ENCODE measurements at places on chromosomes 2 and 18.

- DNase-seq = no peak
These were observed 223.5 kb downstream of the HRH4 start for GRCh38 chr18:24683925-24684324.

- DNase-seq = no peak
These were observed 80.1 kb downstream of the CYBRD1 start for GRCh38 chr2:171602352-171602751.

GRCh38 chr2:85291425-85292023, 36.3 kb downstream of the TGOLN2 start:
- DNase-seq = no peak

DNA sequence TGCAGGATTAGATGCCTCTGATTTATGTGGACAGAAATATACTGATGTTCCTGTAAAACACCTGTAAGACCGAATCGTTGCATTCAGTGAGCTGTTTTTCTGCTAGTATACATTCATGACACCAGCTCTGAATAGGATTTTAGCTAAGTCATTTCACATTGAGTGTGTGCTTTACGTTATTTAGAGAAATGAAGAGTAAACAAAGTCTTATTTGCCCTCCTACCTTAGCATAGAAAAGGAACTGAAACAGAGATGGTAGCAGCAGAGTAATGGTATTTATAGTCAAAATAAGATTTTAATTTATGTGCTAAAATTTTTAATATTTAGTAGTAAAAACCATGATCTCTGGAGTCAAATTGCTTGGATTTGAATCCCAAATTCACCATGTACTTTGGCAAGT, 168.0 kb downstream of the CERS6 start:
- no peak for DNase-seq

DNA sequence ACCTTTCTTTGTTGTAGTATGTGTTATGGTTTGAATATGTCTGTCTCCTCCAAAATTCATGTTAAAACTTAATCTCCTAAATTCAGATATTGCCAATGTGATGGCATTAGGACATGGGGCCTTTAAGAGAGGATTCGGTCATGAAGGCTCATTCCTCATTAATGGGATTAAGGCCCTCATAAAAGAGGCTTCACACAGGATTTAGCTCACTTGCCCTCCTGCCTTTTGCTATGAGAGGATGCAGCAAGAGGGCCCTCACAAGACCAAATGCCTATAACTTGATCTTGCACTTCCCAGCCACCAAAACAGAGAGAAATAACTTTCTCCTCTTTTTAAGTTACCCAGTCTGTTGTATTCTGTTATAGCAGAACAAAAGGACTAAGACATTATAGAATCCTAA, 19.7 kb downstream of the ZBTB14 start:
- no peak for DNase-seq

DNA sequence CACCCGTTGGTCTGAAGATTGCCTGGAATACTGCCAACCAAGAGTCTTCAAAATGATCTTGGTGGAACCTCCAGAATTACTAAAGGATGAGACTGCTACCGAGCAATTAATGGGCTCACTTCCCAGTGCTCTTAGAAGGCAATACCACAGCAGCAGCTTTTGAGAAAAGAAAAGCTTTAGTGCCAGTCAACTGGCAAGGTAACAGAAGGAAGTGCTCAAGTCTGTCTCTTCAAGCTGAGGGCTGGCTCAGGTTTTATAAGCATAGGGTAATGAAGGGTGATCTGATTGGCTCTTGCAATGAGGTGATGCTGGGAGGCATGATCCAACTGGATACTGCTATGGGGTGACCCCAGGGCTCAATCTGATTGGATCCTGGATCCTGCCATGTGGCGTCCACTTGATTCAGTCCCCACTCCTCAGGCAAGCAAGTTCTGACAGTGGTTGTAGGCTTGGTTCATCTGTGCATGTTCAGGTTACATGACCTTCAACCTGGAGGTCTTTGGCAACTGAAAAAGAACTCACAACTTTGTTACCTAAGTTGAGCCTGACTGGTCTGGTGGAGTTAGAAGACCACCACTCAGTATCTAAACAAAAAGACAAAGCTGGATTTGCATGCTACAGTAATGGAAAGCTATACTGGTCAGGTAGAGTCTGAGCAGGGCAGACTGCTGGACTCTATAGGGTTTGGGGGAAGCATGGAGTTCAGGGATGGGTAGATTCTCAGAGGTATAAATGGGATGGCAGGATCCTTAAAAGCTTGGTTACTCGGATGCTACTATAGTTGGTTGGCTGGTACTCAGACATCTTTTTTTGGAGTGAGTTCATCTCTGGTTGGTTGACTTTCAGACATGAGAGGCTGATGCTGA, 14.0 kb upstream of the RIF1 start:
- no peak for DNase-seq

DNA sequence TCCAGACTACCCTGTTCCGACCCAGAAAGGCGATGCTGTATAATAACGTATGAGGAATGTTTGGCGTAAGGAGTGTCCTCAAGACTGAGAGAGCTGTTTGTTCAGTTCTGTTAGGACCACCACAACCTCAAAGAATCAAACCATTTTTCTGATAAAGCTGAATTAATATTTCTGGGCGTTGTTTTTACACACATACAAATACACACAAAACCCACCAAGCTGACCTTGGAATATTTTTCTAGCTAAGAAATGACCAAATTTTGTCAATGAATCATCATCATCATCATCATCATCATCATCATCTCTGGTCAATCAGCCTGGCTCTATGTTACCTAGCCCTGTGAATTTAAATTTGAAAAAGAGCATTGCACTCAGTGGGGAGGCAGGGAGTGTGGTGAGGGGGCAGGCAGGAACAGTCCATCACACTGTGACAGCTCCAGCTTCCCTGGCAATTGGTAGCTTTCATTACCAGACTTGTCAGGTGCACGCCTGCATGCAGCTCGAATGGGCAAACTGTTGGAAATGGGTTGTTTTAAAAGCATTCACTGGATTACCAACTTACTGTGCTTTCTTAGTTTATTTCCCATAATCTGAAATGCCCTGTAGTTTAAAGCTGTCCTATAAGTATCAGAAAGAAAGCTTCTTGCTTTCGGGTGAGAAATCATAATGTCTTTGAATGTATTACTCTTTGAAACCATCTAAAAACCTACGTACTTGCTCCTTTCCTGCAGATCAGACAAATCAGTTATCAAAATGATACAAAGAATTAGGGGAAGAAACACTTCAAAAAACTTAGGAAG, 6.9 kb upstream of the POU3F3 start:
- no peak for DNase-seq

DNA sequence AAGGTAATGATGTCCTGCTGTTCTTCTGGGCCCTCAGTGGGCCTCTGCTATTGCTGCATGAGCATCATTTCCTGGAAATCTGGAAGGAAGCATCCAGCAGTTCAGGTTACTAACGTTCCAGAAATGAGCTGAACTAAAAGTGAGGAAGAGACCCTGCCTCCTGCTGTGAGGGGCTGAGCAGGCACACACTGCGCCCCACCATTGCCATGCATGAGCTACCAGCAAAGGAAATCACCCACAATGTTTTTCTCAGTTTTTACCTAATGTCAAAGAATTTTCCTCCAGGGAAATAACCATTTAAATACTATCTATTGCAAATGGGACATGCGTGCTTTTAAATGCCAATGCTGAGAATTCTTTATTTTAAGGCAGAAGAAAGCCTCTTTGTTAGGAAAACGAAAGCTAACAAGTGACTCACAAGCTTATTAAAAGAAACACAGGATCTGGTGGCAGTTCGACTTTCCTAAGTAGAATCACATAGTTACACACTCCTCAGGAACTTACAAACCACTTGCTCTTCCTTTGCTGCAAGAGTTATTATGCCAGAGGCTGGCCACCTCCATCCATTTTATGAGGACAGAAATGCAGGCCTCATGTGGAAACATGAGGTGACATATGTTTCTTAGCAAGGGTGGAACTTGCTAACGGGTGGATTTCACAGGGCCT, 152.6 kb upstream of the TTC39C start:
- DNase-seq = no peak

DNA sequence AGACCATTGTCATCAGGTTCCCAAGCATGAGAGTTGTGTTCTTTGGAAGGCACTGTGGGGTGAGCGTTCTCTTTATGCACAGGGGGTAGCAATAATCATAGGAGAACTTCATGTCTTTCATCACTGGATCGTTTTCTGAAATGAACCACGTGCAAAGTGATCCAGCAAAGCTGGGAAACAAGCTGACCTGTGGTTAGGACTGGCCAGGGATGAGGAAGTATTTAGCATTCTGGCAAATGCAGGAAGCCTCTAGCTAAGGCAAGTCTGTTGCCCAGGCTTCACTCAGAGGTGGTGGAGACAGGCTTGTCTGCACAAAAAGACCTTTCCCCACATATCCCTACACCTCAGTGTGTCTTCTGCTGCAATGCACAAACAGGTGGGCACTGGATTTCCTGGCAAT, 58.6 kb downstream of the MMADHC start:
- no peak for DNase-seq

- no peak for DNase-seq
These were observed 237.6 kb downstream of the THSD7B start for GRCh38 chr2:137002896-137003295.

DNA sequence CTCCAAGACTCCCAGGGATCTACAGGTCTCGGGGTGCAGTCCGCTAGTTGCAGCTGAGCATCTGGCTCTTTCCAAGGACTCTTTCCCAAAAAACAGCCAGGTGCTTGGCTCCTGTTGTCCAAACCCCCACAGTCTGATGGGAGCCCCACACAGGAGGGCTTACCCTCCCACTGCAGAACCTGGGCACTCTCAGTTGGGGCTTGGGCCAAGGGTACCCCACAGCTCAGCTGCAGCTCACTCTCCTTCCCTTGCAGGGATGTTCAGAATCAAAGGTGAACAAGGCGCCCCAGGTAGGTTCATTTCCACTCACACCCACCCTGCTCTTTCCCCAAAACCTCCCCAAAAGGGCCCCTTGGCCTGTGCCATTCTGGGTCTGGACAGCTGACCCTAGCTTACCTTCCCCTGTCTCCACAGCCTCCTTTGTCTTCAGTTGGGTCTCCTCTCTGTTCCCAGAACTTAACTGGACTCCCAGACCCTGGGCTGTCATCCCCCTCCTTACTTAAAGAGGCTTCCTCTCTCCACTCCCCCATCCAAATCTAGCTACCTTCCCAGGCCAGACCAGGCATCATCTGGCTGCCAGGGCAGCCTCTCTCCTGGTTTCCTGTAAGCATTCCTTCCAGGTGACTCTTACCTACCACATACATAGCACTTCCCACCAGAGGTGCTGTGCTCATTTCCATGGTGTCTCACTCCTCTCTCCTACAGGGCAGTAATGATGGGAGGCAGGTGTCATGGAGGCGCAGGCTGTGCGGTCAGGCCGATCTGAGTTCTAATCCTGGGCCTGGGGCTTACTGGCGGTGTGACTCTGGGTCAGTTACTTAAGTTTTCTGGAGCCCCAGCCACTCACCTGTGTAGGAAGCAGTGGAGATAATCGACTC, 29.5 kb downstream of the MARCO start:
- no peak for DNase-seq

DNA sequence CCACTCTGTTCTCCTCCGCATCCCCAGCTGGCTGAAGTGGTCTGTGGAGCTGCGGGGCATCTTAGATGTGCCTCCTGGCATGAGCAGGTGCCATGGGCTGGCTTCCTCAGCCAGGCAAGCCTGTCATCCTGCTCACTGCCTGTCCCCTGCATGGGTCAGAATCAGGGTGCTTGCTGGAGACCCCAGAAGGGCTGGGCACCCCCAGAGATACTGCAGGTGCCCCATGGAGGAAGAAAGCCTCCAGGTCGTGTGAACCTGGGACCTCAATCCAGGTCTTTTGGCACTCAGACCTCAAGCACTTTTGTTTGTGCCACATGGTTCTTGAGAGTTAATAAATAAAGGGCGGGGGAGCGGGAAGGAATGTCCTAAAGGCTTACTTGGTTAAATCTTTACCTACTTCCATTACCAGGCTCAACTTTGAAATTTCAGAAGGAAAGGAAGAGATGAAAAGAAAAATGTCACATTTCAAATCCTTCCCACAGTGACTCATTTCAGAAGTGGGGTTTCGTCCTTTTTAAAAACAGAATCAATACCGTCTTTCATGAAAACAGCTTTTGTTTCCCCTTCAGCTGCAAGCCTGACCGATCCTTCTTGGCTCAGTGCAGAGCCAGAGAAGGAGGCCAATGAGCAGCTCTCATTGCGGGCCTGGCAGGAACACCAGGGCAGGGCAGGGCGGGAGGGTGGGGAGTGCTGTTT, 69.9 kb downstream of the RHOB start:
- no peak for DNase-seq

DNA sequence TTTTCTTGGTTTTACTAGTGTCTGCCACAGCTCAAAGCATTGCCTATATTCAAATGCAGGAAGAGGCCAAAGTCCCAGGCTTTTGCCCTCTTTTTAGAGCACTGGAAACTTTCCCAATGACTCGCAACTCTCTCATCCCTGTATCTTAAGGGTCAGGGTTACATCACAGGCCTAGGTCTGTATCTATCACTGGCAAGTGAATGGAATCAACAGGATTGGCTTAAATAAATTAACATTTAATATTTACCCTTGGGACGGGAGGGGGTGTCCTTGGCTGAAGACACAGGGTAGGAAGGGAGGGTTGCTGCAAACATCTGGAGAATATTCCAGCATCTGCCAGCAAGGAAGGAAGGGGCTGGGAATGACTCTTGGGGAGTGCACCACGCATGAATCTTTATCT, 242.6 kb downstream of the SLC4A3 start:
- no peak for DNase-seq
